H1 (cell line): ENCODE measurements at places on chromosomes 4 and X.

DNA sequence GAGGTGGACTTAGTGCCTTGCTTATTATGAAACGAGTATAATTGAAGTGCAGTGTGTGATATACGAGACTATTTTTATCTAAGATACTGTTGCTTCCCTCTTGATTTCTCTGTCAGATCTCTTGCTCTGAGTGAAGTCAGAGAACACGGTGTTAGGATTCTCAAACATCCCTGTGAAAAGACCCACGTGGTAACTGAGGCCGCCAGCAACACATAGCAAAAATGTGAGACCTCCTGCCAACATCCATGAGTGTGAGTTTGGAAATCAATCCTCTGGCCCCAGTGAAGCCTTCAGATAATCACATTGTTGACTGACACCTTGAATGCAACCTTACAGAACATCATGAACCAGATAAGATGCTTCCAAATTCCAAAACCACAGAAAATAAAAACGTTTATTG lies 954.4 kb downstream of the FAT4 start:
- DNase-seq = no peak

GRCh38 chr4:154911097-154911496 lies 130.0 kb downstream of the RBM46 start:
- DNase-seq = no peak

DNA sequence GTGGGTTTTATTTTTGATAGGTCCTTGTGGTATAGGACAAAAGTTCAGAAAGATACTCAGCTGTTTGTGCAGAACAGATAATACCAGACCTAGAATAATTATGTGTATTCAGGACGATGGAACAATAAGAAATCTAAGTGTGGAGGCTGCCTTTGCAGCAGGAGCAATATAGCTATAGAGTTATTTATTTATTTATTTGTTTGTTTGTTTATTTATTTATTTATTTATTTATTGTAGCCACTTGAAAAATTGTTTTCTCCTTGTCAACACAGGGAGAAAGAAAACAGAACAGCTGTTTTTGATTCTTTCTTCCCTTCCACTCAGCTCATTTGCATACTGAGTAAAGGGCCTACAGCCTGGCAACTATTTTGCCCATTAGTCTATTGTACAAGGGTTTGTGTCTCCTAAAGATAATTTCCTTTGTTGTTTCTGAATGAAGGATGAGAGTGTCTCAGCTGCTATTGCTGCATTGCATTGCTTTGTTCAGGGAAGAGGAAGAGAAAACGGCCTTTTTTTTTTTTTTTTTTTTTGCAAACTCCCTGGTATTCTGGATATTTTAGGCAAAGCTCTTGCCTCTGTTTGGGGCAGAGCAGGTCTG lies 56.0 kb upstream of the ESX1 start:
- DNase-seq = no peak

GRCh38 chrX:147079974-147080373 lies 265.4 kb upstream of the CXorf51A start:
- no peak for DNase-seq

DNA sequence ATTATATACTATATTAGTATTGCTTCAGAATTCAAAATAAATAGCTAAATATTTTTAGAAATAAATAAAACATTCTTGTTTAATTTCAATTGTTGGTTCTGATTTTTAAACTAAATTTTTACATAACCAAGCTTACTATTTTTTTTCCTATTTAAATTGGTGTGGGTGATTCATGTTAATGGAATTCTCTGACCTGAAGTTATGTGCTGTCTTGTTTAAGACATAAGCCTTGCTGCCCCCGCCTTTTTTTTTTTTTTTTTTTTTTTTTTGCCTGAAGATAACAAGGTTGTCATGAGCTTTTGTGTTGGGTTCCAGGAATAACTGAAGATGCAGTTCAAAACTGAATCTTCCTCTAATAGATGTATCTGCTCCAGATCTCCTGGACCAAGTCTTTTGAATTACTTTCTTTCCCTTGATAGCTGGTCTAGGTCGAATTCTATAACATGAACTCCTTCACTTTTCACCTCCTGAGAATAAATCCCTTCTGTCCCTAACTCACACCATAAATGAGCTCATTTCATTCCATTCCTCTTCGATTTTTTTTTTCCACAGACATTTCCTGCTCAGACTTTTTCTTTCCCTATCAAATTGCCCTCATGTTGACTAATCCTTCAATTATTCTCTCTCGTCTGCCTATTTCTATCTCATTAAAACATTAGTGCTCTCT lies 261.5 kb upstream of the FTHL17 start:
- no peak for DNase-seq

GRCh38 chr4:177131736-177132135 lies 177.9 kb upstream of the NEIL3 start:
- no peak for DNase-seq

DNA sequence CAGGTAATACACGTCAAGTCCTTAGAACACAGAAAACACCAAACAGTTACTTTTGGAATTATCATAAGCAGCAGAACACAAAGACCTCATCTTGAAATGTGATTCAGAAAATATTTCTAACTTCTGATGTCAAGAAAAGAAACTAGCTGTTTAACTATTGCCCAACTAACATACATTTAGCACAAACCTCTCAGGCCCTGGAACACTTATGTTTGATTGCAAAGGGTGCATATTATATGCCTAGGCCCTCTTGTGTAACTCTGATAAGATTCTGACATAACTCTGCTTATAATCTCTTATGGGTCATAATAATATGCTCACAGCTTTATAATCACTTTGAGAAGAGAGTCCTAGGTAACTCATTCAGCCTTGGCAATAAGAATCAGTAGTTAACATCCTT lies 62.6 kb downstream of the TBC1D9 start:
- no peak for DNase-seq

- no peak for DNase-seq
Observed at GRCh38 chr4:60953826-60954225, 246.3 kb upstream of the ADGRL3 start.

DNA sequence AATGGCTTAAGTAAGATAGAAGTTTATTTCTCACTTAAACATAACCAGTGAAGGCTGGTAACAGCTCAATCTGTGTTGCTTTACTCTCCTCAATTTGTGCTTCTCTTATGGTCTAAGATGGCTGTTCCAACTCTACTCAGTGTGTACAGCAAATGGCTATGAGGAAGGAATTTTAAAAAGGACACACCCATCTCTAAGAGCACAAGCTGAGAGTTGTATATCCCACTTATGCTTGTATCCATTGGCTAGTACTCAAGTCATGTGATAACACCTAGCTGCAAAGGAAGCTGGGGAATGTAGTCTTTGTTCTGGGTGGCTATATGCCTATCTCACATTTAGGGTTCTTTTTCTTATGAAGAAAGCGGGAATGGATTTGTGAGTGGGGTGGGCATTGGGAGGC lies 63.3 kb downstream of the GPAT3 start:
- no peak for DNase-seq

DNA sequence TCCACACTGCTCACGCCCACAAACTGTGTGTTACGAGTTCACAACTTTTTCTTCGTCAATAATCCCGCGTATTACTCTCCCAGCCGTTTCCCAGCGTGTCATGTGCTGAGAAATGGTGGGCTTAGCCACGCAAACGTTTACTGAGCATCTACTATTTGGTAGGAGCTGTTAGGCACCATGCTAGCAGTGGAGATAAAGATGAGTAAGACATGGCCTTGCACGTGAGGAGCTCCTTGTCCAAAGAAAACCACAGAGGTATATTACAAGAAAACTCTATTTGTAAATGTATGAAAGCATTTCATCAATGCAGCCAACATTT lies 821 bp upstream of the TMEM128 start:
- DNase-seq = no peak

- no peak for DNase-seq
Observed at GRCh38 chr4:60683973-60684372, 516.2 kb upstream of the ADGRL3 start.

DNA sequence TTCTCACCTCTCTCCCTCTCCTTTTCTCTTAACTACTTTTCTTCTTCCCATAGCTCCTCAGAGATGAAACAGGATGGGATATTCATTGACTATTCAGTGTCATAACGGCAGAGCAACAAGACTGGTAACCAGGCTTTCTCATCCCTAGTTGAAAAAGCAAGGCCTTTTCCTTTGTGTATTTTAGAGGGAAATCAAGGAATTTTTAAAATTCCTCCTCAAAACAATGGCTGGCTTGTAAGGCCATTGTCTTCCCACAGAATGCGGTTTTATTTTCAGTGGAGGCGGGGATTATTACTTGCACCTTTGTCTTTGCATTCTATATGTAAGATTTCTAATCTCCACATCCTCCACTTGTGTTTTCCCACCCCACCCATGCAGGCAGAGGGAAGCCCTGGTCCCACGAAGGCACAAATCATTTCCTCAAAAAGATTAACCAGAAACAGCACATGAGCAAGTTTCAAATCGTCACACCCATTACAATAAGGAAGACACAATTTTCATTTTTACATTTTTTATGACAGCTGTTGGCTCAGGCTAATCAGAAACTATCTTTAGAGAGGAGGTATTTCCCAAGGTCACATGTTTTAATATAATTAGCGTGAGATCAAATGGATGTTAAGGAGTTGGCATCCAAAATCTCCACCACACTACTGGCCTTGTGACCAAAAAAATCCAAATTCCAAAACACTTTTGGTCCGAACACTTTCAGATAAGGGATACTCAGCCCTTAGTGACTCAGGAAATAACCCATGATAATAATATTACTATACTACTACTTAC lies 53.0 kb upstream of the KDR start:
- no peak for DNase-seq

DNA sequence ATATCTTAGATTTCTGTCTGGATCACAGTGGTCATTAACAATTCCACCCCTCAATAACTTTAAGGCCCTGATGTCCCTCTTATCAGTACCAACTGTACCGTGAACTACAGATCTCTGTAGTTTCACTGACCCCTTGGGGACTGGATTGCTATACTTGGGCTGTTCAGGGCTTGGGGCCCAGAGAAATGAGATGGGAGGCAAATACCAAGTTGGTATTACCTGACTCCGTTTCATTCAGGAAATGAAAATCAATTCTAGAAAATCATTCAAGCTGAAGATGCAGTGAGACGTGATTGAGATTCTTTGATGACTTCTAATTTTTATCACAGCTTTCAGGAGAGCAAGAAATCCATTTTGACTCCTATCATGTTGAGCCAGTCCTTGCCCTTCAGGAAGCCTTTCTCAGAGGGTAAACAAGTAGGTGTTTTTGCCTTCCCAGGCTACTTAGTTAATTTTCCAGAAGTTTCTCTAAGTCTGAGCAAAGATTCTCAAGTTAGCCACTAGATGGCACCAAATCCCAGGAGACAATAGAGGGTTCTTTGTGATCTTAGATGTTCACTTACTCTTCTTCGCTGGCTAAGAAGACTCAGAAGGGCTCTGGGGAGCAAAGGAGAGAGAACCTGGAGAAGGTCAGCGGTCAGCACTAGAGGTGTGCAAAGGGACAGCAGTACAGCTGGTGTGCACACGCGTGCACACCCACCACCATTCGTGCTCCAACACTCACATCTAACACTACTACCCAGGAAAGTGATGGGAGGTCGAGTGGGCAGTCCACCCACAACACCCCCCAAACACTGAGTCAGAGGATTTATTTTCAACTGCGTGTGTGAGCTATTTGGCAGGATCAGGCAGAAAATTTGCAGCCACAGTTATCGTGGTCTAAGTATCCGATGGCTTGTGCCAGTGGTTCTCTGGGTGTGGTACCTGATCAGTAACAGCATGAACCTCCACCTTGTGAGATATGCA lies 7.4 kb downstream of the HNRNPH2 start:
- no peak for DNase-seq

DNA sequence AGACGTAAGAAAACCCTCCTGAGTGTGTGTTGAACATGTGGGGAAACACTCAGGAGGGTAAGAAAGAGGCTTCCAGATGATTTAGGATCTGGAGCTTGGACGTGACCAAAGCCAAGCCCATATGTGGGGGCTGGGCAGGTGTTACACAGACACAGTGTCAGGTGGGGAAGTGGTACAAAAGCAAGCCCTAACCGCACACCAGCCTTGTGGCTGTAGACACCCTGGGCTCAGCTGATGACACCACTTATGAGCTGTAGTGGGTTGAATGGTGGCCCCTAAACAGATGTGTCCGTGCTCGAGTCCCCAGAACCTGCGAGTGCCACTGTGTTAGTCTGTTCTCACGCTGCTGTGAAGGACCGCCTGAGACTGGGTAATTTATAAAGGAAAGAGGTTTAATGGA lies 25.0 kb upstream of the NSG1 start:
- DNase-seq = no peak

- DNase-seq = no peak
Observed at GRCh38 chrX:121851033-121851432, 803.6 kb downstream of the GLUD2 start.

DNA sequence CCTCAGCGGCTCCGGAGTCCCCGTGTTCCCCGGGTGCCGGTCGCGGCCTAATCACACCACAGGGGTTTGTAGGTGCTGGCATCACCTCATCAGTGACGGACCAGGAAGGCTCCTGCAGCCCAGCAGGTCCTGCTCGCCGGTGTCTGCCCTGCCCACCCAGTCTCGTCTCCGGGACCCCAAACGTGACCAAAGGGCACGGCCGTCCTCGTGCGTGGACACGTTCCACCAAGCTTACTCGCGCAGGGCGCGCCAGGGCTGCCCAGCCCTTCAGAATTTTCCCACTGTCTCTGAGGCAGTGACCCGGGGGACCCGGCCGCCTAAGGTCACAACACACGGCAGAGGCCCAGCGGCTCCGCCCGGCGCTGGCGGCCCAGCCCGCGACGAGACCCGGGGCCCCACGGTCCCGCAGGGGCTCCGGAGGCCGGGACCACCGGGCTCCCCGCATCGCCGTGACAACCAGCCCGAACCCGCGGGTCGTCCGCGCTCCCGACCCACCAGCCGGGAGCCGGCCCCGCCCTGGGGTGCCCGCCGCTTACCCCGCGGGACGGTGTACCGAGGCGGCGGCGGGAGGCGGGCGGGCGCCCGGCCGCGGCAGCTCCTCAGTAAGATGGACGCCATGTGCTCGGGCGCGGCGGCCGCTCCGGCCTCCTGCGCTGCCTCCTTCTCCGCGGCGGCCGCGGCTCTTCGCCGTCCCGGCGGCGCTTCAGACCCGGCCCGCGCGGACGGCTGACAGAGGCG lies 454 bp downstream of the LETM1 start:
- DNase-seq = peak; percentile 57

DNA sequence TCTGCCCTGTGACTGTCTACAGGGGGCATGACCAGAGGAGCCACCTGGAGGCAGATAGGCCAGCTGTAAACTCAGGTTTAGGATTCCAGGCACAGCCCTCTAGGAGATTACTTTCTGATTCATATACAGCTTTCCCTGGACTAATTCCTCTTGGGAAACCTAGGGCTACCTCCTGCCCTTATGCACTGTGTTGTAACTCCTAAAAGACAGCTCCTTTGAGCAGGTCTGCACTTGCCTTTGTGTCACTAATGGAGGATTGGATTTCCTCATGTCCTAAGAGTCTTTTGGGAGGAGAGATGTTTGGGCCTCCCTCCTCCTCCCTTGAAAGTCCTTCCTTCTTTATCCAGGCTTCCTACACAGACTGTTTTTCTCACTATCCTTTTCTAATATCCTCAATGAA lies 202.0 kb downstream of the PCDH19 start:
- no peak for DNase-seq

DNA sequence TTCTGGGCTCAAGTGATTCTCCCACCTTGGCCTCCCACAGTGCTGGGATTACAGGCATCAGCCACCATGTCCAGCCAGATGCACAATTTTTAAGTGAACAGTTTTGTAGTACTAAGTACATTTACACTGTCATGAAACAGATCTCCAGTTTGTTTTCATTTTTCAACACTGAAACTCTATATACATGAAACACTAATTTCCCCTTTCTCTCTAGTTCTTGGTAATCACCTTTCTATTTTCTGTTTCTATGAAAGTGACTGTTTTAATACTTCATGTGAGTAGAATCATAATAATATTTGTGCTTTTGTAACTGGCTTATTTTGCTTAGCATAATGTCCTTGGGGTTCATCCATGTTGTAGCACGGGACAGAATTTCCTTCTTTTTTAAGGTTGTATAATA lies 237.4 kb downstream of the CAMK2D start:
- no peak for DNase-seq

- no peak for DNase-seq
Observed at GRCh38 chrX:14546190-14546589, 16.9 kb downstream of the GLRA2 start.
